Stimulated activated CD4-positive, alpha-beta T cell treated with anti-CD3 and anti-CD28 coated beads, Interleukin-4, amount 100 ng/mL, for 24 hours (primary cell): ENCODE measurements at places on chromosomes 1 and 21.

- no peak for DNase-seq
Measured at GRCh38 chr1:240092301-240093119, 827 bp downstream of the FMN2 start.

- no peak for DNase-seq
Measured at GRCh38 chr1:155873860-155874259, 14.5 kb downstream of the SYT11 start.

DNA sequence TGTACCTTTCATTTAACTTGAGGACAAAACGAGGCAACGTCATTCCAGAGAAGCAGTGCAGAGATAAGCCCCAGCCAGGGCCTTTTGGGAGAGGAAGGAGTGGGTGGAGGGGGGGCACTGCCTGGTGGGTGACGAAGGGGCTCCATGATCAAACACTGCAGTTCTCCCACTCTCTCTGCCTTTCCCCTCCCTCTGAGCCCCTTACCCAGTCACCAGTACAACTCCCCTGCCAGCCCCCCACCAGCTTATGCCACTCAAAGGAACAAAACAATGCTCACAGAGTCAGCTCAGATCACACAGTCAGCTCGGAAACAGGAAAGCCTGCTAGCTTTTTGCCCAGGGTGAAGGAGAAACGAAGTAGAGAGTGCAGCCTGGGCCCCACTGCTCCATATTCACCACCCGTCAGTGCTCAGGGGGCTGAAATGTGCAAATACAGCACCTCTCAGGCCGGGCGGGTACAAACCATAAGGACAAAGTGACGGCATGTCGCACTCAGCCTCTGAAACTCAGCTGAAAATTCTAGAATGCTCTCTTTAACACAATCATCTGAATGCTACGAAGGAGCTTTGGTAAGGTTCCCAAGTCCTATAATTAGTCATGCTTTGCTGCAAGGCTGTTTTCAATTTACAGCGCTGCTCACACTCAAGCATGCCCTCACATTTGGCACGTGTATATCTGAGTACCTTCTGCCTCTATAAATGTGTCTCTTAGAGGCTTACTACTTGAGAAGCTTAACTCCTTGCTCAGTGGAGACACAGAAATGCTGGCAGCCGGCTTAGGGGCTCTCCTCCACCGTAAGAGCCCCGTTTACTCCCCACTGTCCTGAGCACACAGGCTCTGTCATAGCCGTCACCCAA is 65.8 kb upstream of the RAB4A start:
- DNase-seq = no peak

- DNase-seq = no peak
Measured at GRCh38 chr1:99681583-99681982, 35.7 kb downstream of the PALMD start.

GRCh38 chr21:34906401-34906800 is 142.7 kb downstream of the RUNX1 start:
- no peak for DNase-seq
